Activated CD4-positive, alpha-beta memory T cell treated with anti-CD3 and anti-CD28 coated beads, Interleukin-2, amount 10 ng/mL, durations not matched to agents 7 days and 5 days (primary cell): ENCODE measurements at places on chromosomes 1 and 21. TPM values are rescaled to one million over a fixed set of nuclear protein-coding genes. Genes with fewer than 3 reads are reported as not detected.

The SLAMF9 gene
- total RNA-seq: not detected

The B4GALT3 gene
- total RNA-seq: 55.0 TPM

The SH3BGR gene
- total RNA-seq: 0.88 TPM

DNA sequence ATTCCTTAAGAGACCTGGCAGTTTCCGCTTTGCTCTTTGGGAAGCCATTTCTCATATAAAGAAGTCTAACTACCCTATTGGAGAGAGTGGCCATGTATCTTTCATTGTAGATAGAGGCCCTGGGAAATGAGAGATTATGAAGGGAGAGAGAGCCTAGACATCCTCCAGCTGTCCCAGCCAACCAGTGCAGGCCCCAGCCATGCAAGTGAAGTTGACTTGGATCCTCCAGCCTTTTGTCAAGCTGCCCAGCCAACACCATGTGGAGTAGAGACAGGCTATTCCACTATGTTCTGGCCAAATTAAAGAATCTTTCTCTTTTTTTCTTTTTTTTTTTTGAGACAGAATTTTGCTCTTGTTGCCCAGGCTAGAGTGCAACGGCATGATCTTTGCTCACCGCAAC is 7.1 kb upstream of the ANP32E start:
- no peak overlapping the region for H3K27ac ChIP-seq
- H3K4me3 ChIP-seq: no peak overlapping the region
- peaks cover 4% of the 10 kb centered on the region for H3K27me3 ChIP-seq
- no peak for DNase-seq
- H3K36me3 ChIP-seq: no peaks in the 10 kb centered on the region
- H3K4me1 ChIP-seq: no peaks in the 10 kb centered on the region

DNA sequence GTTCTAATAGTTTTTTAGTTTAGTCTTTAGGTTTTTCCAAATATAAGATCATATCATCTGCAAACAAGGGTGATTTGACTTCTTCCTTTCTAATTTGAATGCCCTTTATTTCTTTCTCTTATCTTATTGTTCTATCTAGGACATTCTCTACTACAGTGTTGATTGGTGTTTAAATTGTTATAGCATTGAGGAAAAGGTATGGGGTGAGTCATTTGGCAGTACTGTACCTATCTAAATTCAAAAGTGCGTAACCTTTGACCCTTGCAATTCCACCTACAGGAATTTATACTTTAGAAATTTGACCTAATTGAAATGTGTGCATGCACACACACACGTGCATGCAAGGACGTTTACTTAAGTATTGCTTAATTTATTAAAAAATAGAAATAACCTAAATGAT is 78.3 kb downstream of the MAB21L3 start:
- no peaks in the 10 kb centered on the region for H3K4me1 ChIP-seq
- DNase-seq: no peak
- no peak overlapping the region for H3K4me3 ChIP-seq
- no peaks in the 10 kb centered on the region for H3K27me3 ChIP-seq

DNA sequence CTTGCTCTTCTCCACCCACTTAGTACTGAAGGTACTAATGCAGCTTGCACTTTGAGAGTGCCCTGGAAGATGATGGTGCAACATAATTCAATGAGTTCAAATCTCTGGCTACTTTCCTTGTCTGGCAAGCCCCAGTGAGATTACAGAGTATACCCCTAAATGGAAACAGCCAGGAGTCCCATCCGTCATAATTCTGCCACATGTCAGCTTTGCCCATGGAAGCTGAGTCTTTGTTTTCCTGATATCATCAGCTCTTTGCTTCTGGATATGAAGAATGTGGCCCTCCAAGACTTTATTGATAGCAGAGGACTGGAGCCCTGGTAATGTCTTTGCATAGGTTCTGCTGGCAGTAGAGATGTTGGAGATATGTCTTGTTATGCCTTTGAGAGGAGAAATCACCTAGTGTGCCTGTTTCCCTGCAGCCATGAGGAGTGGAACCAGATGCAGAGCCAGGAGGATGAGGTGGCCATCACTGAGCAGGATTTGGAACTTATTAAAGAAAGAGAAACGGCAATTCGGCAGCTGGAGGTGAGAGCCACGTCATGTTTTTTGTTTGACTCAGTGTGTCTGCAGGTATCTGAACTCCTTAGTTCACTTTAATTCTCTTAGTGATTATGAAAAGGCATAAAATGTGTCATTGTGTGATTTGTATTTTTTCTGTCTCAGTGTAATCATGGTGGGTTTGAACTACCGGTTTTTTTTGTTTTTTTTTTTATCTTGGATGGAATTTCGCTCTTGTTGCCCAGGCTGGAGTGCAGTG is 18.7 kb upstream of the PPP1R8 start:
- peaks cover 3% of the 10 kb centered on the region for H3K4me1 ChIP-seq
- H3K36me3 ChIP-seq: peaks cover 35% of the 10 kb centered on the region
- H3K27me3 ChIP-seq: no peaks in the 10 kb centered on the region

GRCh38 chr1:93581917-93582850 is 99.5 kb downstream of the BCAR3 start:
- no peak for DNase-seq
- no peaks in the 10 kb centered on the region for H3K4me1 ChIP-seq
- H3K36me3 ChIP-seq: no peaks in the 10 kb centered on the region
- H3K27me3 ChIP-seq: no peaks in the 10 kb centered on the region

- no peaks in the 10 kb centered on the region for H3K27me3 ChIP-seq
- H3K4me3 ChIP-seq: no peak overlapping the region
Observed at GRCh38 chr1:219875860-219876259, 52.5 kb downstream of the SLC30A10 start.

- DNase-seq: no peak
- H3K27me3 ChIP-seq: no peaks in the 10 kb centered on the region
- no peak overlapping the region for H3K4me3 ChIP-seq
- H3K36me3 ChIP-seq: no peaks in the 10 kb centered on the region
Observed at GRCh38 chr1:45926330-45926729, 122.9 kb downstream of the MAST2 start.

DNA sequence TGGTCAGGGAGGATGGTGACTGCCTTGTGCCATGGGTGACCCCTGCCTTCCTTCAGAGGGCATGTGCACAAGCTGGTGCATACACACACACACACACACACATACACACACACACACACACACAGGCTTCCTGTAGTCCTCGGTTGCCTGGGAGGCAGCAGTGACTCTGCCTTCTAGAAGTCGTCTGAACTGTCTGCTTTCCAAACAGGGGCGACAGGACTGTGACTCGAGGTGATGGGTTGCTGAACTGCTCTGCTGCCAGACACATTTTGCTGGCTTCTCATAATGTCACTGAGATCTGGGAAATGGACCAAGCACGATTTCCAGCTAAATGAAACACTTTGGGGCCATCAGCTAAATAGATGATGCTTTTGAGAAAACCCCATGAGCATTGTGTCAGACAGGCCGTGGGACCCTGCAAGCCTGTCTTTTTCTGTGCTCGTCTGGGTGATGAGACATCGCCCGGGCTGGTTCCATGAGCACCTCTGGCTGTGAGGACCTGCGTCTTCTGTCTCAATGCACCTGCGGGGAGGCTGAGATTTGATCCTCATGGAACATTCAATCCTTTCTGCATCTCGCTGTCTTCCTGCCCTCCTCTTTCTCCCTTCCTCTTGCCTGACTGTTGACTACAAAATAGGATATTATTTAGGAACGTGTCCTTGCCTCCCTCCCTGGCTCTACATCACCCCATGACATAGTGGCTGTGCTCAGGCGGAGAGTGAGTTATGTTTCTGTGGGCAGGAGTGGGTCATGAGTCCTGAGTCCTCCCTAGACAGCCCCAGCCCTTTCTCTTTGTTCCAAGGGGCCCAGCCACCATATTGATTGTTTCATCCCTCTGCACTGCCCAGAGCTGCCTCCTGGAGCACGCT is 436.8 kb downstream of the CAMTA1 start:
- H3K27me3 ChIP-seq: peaks cover 5% of the 10 kb centered on the region
- H3K27ac ChIP-seq: no peak overlapping the region
- H3K36me3 ChIP-seq: no peaks in the 10 kb centered on the region

- H3K27me3 ChIP-seq: peaks cover 29% of the 10 kb centered on the region
- H3K4me3 ChIP-seq: no peak overlapping the region
- no peak for DNase-seq
Observed at GRCh38 chr1:96968541-96968940, 247.0 kb downstream of the PTBP2 start.

DNA sequence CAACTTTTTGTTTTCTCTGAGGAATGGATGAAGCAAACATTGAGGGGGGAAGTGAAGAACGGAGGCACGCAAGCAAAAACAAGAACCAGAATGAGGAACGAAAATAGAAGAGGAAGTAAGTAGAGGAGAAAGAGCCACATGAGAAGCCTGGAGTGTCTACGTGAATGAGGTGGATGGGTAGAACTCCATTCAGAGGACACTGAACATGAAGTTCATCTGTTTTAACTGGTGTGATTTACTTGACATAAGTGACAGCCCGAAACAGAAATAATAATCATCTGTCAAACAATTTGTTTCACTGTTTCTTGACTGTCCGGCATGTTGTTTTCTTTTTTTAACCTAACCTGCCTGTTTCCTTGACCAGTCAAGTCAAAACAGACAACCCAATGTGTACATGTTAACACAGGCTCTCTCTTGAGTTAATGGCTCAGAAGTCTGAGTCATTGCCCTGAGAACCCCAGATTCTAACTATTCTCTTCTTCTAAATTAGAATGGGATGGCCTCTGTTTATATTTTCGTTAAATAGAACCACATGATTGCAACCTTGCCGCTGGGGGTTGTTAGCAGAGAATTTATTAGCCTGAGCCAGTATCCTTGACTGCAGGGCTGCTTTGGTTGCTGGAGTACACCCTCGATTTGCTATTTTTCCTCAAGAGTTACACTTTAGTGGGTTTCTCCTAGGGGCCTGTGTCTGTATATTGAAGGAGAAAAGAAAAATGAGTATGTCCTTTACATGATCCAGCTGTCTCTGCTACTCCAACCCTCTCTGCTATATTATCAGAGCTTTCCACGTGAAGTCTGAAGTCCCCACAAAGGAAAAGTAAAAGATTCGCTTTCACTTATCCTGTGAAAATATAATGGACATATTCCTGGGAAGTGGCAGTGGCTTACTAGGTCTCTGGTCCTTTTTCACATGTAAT is 151.7 kb downstream of the ZC3H11B start:
- no peaks in the 10 kb centered on the region for H3K36me3 ChIP-seq
- peaks cover 22% of the 10 kb centered on the region for H3K4me1 ChIP-seq
- H3K27me3 ChIP-seq: no peaks in the 10 kb centered on the region
- no peak overlapping the region for H3K4me3 ChIP-seq

DNA sequence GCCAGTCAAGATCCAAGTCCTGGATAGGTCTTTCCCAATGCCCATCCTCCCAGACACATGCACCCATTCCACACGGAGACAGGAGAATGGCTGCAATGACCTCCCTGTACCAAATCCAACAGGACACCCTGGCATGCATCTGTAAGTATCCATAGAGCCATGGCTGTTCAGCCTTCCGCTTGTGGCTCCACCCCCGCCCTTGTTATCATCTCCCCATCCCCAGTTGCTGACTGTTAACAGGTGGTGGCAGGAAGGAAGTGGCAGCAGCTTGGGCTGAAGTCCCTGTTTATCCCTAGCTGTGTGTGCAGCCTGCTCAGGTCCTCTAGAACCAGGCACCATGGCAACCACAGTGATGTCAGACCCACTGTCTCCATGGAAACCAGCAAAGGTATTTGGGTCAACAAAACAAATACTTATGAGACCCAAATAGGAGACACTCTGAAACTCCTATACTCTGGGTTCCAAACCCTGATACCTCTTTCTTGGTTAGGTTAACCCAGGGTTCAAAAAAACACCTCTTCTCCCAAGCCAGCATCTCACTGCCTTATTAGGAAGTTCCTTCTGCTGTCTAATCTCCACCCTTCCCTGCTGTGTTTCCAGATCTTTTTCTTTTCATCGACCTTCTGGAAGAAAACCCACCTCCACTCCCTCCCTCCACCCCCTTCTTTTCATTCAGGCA is 721 bp downstream of the PBXIP1 start:
- peaks cover 85% of the 10 kb centered on the region for H3K4me1 ChIP-seq
- peak; percentile 95 for DNase-seq
- peak overlapping the region; percentile 97 for H3K27ac ChIP-seq
